ENCODE measurements at places on chromosomes 13 and 19. TPM values are rescaled to one million over a fixed set of nuclear protein-coding genes. Genes with fewer than 3 reads are reported as not detected.

Gene C2CD4C
- total RNA-seq = 0.39 TPM

Gene TEX101
- total RNA-seq = not detected

Gene MYH14
- 7.0 TPM for total RNA-seq

Gene SHFL
- 8.0 TPM for total RNA-seq

Gene ZNF460
- total RNA-seq = 1.4 TPM

Gene PRPF31
- 123 TPM for total RNA-seq
